ENCODE measurements at places on chromosomes 2 and 18.

DNA sequence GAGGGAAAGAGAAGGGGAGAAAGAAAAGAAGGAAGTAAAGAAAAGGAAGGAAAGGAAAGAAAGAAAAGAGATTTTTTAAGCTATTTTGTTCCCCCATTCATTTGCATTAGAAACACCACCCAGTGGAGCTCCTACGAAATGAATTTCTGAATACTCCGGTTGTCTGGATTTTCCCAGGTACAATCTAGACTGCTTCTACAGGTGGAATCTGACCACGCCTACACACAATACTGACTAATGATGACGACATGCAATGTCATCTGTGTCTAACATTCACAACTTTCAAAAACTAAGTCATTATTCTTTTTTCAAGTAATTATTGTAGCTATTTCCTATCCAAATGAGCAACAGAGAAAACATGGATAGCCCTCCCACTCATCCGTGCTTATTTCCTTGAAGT lies 121.7 kb downstream of the ZNF516 start:
- no peak for DNase-seq

- DNase-seq = no peak
These were observed 223.7 kb downstream of the LOXHD1 start for GRCh38 chr18:46433121-46433826.

DNA sequence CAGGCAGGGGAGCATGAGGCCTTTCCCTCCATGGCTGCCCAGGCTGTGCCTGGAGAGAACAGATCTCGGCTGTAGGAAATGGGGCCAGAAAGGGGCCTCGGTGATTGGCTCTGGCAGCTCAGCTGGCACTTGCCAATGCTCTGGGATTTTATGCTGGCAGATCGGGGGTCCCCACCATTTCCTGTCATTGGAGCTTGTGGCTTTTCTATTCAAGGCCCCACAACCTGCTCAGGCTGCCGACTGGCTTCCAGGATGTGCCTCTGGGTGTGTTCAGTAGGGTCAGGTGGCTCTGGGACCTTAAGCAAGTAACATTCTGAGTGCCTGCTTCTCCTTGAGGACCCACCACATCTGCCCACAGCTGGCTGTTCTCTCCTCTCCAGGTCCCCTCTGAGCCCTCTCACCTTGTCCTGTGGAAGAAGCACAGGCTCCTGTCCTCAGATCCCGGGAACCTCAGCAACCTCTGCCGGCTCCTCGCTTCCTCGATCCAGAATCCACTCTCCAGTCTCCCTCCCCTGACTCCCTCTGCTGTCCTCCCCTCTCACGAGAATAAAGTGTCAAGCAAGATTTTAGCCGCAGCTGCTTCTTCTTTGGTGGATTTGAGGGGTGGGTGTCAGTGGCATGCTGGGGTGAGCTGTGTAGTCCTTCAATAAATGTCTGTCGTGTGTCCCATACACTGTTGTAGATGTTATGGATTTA lies 4.2 kb downstream of the GNLY start:
- no peak for DNase-seq

- no peak for DNase-seq
These were observed 304.4 kb upstream of the HS6ST1 start for GRCh38 chr2:128622955-128623620.

GRCh38 chr18:54712306-54712705 lies 116.0 kb upstream of the RAB27B start:
- DNase-seq = no peak

DNA sequence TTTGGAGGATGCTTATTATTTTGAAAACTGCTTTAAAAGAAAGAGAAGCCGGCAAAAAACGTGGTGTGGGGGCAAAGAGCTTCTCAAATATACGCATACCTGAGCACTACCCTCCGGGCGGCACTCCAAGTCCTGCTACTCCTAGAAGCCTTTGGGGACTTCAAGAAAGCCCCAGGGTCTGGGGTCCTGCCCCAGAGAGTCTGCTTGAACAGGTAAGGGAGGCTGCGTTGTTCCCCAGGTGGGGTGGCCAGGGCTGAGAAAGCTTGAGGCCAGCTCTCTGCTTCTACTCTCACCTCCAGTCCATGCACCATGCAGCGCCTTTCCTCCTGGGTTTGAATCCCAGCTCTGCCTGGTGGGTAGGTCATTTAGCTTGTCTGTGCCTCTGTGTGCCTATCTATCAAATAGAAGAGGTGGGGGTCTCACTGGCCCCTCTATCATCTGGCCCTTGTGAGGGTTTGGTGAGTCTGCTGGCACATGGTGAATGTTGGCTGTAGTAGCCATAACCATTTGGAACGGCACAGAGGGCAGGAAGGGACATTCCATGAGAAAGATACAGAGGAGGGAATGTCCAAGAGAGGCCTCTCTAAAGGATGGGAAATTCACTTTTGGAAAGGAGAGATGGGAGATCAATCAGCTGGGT lies 19.5 kb downstream of the MALL start:
- DNase-seq = no peak

- DNase-seq = no peak
These were observed 48.4 kb downstream of the LRP1B start for GRCh38 chr2:142082368-142082767.

- no peak for DNase-seq
These were observed 504 bp downstream of the ASAP2 start for GRCh38 chr2:9206991-9207640.

- no peak for DNase-seq
These were observed 376.5 kb downstream of the ALK start for GRCh38 chr2:29544917-29545316.

DNA sequence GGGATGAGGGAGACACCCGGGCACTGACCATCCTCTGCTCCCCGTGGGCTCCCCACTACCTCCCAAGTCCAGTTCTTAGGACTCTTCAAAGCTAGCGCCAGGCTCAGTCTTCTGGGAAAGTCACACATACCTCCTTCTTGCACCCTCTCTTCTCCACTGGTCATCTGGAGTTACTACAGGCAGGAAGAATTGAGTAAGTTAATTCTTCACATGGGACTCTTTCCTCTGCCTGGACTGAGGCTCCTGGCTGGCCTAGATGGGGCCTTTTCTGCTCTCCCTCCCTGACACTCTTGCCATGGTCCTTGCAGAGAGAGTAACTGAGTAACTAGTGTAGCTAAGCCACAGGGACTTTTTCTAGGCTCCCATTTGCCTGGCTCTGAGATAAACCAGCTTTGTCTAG lies 96.5 kb upstream of the CELF4 start:
- no peak for DNase-seq

All from Ammon's horn (tissue), 1 donor.